ENCODE measurements at places on chromosomes 3 and 15.
A peak's percentile ranks its signal among the peaks of the same experiment; 100 is the strongest.

GRCh38 chr3:161316006-161316689 is 55.2 kb downstream of the SPTSSB start:
- no peak for DNase-seq

DNA sequence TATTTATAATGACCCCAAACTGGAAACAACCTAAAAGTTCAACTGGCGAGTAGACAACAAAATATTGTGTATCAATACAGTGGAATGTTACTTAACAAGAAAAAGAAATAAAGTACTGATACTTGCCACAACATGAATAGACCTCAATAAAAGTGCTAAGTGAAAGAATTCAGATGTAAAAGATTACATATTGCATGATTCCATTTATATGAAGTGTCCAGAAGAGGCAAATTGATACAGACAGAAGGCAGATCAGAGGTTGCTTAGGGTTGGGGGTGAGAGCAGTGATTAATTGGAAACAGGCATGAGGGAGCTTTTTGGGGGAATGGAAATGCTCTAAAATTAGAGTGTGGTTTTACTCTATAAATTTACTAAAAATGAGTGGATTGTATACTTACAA is 183.3 kb downstream of the SATB1 start:
- no peak for DNase-seq

DNA sequence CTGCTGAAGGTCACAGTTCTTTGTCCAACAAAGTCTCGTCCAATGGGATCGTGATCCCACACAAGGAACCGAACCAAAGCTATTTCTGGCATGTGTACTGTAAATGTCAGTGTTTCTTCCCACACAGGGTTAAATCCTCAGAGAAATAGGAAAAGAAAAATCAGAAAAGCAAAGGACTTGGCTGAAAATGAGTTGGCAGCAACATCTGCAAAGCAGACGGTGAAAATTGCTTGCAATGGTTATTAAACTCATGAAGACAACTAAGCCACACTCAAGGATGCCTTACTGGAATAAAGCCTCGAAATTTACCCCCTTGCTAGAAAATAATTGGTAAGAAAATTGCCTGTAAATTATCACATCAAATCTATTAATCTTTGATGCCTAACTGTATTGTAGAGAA is 195.2 kb upstream of the STRIT1 start:
- no peak for DNase-seq

DNA sequence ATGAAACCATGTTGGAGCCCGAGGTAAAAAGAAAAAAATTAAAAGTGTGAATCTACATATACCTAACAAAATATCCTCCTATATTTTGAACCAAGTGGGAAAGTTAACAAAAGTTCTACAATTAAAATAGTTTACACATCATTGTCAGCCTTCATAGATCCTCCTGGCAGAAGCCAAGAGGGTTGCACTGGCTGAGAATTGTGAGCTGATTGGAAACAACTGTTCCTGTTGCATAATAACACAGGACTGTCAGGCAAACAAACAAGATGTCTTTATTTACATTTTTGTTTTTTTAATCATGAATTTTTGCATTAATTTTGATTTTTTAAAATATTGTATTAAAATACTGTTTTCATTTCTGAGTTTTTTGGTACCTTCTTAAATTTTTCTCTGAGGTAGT is 215.2 kb upstream of the MME start:
- DNase-seq = no peak

DNA sequence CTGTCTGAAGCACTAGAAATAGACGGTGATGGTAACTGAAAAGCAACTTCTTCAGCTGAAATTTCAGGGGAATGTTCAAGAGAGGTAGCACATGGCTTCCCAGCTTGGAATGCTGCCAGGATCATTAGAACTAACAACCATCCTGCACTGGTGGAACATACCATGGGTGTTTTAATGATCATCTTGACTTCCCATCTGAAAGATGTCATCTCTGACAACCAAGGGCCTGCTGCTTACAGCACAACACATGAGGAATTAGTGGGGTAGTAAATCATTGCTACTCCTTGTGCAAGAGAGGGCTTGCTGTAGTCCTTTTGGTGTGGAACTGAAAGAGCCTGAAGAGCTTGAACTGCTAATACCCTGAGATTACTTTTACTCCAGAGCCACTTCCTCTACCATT is 853.7 kb downstream of the MCTP2 start:
- no peak for DNase-seq

GRCh38 chr15:28977377-28978010 is 91.7 kb downstream of the APBA2 start:
- no peak for DNase-seq

DNA sequence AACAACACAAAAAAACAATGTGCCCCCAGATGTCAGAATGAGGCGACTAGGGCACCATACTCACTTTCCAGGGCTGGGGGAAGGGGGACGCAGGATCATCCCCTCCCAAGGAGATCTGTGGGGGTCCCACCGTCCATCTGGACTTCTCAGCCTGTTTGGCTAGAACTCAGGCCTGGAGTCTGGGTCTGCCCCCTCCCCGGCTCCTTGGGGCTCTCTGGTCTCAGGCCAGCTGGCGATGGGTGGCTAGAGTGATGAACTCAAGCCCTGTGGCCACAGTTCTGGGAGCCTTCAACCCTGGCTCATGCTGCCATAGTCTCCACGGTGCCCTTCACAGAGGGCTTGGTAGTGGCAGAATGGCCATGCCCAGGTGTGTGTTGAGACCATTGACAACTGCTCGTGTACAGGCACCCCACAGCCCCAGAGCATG is 13.6 kb downstream of the ZBTB47 start:
- DNase-seq = no peak

GRCh38 chr3:40975711-40976121 is 223.6 kb upstream of the CTNNB1 start:
- no peak for DNase-seq

- DNase-seq = no peak
These were observed 397.5 kb downstream of the ZIC4 start for GRCh38 chr3:147008886-147009285.

GRCh38 chr3:46667657-46668056 is 25.8 kb downstream of the ALS2CL start:
- DNase-seq = no peak

DNA sequence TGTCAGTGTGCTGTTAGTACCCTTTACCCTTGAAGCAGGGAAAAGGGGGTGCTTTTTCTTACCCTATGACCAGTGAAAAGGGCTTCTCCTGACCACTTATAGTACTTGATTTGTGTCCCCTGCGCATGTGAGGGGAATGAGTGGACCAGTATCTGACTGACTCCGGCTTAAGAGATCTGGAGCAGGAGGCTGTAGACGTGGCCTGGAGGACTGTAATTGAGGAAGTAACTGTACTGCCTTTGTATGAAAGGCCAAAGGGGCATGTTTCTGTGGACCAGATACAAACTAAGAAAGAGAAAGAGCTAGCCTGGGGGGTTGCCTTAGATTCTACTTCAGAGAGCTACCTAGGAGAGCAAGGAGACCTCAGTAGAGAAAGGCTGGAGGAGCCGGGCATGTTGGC is 89.9 kb upstream of the TBL1XR1 start:
- no peak for DNase-seq

- DNase-seq = no peak
These were observed 319.2 kb downstream of the ZNF621 start for GRCh38 chr3:40843851-40844548.

GRCh38 chr3:117495620-117496019 is 786.0 kb downstream of the TUSC7 start:
- no peak for DNase-seq

- no peak for DNase-seq
These were observed 390.2 kb downstream of the NR2F2 start for GRCh38 chr15:96720656-96721055.

- DNase-seq = peak; percentile 5
These were observed 74.0 kb upstream of the TERB2 start for GRCh38 chr15:44882499-44882968.

GRCh38 chr3:150222691-150223489 is 185.2 kb upstream of the TSC22D2 start:
- no peak for DNase-seq

GRCh38 chr3:36596419-36596818 is 167.9 kb downstream of the DCLK3 start:
- no peak for DNase-seq

Measured in activated CD8-positive, alpha-beta memory T cell treated with anti-CD3 and anti-CD28 coated beads for 4 hours (primary cell).